Stimulated activated CD4-positive, alpha-beta T cell treated with anti-CD3 and anti-CD28 coated beads, TNF-alpha, amount 100 ng/mL, for 24 hours (primary cell): ENCODE measurements at places on chromosomes 4 and X.

- DNase-seq: no peak
Measured at GRCh38 chr4:126271292-126271691, 956.5 kb downstream of the FAT4 start.

- DNase-seq: no peak
Measured at GRCh38 chrX:11864171-11864570, 106.1 kb downstream of the MSL3 start.

DNA sequence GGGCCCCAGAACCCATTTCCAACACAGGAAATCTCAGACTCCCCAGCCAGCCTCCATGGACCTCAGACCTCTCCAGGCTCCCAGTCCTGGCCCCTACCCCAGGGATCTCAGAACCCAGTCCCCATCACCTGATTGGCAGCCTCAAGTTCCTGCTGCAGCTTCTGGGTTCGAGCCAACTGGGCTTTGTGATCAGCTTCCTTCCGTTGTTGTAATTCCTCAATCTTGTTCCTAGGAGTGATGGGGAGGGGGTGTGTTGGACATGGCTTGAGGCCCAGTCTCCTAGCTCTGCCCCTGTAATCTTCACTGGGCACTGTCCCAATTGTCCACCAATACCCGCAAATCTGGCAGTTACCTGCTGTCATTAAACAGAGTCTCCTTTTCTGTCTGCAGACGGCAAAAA lies 12.6 kb downstream of the GRIPAP1 start:
- DNase-seq: no peak

GRCh38 chrX:129093706-129094105 lies 429.6 kb downstream of the SMARCA1 start:
- no peak for DNase-seq

- no peak for DNase-seq
Measured at GRCh38 chrX:3743801-3744439, 30.5 kb upstream of the PRKX start.
